Esophagus squamous epithelium (tissue), 5 donors: ENCODE measurements at places on chromosomes 3 and 15.

DNA sequence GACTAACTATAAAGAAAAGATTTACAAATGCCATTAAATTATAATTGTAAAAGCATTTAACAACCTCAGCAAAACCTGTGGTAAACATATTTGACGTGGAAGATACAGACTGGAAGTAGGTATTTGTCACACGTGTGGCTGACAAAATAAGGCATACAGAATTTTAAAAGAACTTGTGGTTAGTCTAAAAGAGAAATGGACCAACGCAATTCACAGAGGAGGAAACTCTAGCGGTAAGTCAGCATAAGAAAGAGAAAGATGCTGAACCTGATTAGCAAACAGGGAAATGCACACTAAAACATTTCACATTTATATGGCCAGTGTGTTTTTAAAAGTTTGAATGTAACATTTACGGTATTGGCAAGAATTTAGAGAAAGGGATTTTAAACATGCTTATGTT is 35.3 kb downstream of the KCNH8 start:
- DNase-seq: no peak

DNA sequence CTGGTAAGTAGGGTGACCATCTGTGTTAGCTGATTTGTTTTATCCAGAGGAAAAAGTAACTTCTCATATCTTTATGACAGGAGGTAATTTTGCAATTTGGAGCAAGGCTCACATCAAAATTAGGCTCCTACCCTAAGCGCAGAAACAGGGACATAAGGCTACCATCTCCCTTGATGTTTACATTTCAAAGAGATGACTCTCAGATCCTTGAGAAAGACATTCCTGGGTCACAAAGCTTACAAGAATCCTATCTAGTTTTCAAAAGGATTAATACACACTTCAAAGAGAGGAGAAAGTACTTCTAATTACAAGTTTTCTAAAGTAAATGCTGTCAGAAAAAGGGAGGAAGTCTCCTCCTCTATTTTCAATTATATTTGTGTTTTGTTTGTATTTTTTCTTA is 7.0 kb downstream of the ZPLD1 start:
- no peak for DNase-seq

GRCh38 chr15:97867870-97868269 is 92.6 kb upstream of the ARRDC4 start:
- DNase-seq: no peak

DNA sequence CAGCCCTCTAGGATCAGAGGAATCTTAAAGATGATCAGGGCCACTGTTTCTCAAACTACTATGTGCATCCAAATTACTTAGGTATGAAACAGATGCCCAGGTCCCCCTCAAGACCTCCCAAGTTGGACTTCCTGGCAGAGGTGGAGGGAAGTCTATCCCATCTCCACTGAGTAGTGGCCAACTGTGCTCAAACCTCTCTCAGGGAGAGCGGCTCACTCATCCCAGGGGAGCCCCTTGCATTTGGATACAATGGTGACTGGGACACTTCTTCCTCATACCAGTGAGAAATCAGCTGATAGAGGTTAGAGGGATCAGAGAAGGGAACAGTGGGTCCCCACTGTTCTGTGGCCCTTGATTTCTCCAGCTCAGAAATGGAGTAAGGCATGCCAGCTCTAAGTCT is 8.7 kb upstream of the WNT7A start:
- DNase-seq: no peak

- no peak for DNase-seq
Observed at GRCh38 chr15:58247855-58248842, 110.0 kb downstream of the AQP9 start.

GRCh38 chr3:111936967-111937366 is 41.9 kb upstream of the ABHD10 start:
- no peak for DNase-seq

GRCh38 chr3:46913644-46914043 is 36.1 kb downstream of the PTH1R start:
- DNase-seq: no peak

DNA sequence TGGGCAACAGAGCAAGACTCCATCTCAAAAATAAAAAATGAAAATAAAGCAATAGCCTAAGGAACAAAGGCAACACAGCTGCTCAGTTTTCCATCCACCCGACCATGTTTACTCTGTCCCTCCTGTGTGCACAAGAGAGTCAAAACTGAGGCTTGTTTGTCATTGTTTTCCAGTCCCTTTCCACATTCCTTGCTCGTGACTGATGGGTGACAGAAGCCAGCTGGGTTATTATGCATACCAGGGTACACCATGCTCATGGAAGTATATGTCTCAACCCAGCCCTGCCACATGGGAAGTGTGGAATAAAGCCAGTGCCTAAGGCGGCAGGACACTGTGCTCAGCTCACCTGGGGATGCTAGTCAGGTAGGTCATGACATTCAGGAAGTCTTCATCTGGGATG is 49.5 kb downstream of the MCF2L2 start:
- no peak for DNase-seq

DNA sequence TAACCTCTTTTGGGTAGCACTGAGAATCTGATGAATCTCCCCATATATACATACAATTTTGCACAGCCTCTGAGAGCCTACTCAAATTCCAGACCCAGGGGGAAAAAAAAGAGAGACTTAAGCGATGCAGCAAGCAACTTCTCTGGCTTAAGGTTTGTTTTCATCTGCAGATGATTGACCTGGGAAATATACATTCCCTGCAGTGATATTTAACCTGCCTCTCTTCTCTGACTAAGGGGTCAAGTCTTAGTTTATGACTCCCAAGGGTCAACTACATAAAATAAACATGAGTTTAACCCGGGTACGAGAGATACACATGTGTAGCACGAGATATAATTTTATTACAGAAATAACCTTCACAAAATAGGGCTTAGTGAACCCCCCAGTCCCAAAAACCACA is 737.8 kb downstream of the TUSC7 start:
- DNase-seq: no peak

- DNase-seq: no peak
Observed at GRCh38 chr3:46484388-46484787, 13.4 kb upstream of the RTP3 start.

- no peak for DNase-seq
Observed at GRCh38 chr3:151863611-151864010, 9.8 kb upstream of the SUCNR1 start.

GRCh38 chr3:108287146-108287545 is 9.2 kb upstream of the HHLA2 start:
- DNase-seq: no peak

- DNase-seq: no peak
Observed at GRCh38 chr15:40242213-40242599, 3.3 kb downstream of the PAK6 start.

DNA sequence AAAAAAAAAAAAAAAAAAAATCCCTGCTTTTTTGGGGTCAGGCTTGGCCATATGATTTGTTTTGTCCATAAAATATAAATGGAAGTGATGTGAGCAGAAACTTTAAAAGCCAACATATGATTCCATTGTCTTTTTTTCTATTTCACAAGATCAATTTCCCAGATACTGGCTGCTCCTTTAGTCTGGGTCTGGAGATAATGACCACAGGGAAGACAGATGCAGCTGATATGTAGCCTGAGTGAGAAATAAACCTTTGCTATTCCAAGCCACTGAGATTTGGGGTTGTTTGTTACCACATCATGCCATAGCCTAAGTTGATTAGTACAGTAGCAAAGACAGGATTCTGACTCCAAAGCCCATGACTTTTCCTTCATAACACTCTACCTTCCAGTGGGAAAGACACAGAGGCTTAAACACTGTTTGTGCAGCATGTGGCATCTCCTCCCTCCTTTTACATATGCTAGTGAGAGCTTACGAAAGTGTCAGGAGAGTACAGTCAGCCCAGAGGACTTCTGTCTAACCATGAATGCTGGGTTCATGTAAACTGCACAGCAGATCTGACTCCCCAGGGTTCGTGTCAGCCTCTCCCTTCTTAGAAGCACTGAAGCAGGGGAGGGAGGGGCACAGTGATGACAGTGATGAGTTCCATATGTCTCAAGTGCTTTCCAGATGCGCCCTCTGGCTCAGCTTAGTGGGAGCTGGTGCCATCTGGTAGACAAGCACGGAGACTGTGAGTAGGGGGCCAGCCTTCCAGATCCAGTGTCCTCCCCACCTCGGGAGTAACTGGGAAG is 36.7 kb upstream of the SLC7A14 start:
- no peak for DNase-seq

- DNase-seq: no peak
Observed at GRCh38 chr3:152234657-152235375, 33.9 kb upstream of the MBNL1 start.

DNA sequence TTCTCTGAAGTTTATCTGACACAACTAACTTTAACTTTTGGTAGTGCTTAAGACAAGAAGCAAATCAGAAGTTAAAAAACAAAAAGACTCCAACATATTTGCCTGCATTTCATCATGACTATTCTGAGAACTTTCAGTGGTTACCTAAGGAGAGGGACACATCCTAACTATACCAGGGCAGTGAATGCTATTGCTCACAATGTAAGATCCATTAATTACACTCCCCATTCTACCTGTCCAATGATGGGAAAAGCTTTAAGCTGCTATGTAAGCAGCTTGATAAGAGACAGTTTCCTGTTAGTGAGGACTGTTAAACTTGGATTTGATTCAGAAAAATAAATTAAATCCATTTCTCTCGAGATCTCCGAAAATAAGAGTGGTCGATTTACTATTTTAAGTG is 37.5 kb downstream of the SERPINI1 start:
- DNase-seq: no peak

DNA sequence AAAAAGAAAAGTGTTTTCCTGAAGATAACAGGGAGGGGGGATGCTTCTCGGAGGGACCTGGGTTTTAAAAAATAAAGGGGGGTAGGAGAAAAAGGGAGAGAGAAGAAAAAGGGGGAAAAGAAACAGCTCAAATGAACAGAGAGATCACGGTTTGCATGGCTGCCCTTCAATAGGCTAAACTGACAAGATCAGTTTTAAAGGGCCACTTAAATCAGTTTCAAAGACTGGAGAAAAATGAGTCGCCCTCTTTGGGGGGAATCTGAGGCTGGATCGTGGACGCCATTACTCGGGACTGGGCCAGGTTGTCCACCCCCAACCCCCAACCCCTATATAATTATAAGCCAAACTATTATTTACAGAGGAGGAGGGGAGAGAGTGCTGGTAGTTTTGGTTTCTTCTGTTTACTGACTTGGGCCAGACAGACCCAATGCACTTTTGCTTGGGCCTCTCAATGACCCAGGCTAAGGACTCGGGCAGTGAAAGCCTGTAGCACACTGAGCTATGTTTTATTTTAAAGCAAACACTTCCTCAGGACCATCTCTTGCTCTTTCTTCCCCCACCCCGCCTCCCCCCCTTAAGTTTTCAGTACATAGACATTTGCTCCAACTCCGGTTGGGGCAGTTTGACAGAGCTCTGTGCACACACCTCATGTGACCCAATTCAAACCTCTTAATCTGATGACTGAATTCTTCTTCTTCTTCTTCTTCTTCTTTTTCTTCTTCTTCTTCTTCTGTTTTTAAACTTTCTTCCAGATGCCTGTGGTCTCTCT is 6.3 kb downstream of the NR2F2 start:
- DNase-seq: no peak

DNA sequence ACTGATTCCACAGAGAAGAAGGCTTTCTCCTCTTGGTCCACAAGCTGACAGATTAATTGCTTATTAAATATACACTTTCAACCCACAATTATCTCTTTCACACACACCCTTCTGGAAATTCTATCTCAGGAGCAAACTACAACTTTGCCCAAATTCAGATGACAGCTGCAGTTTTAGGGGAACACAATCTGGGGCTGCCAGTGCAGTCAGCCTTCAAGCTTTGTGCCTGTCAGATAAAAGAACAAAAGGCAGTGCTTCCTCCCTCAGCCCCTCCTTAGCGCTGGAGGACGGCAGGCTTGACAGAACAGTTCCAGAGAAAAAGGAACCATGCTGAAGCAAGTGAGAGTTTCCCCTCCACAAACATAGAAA is 99.6 kb downstream of the TMCC1 start:
- DNase-seq: no peak

DNA sequence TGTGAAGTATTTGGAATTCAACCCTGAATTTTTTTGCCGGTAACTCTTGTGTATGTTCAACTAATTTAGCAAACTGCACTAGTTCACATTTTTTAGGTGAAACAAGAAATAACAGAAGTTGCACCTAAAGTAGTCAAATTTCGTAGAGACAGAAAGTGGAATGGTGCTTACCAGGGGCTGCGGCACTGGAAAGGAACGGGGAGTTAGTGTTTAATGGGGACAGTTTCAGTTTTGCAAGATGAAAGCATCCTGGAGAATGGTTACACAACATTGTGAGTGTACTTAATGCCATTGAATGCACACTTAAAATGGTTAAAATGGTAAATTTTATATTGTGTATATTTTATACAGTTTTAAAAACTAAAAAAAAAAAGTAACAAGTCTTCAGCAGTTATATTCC is 27.4 kb downstream of the PPARG start:
- DNase-seq: no peak

DNA sequence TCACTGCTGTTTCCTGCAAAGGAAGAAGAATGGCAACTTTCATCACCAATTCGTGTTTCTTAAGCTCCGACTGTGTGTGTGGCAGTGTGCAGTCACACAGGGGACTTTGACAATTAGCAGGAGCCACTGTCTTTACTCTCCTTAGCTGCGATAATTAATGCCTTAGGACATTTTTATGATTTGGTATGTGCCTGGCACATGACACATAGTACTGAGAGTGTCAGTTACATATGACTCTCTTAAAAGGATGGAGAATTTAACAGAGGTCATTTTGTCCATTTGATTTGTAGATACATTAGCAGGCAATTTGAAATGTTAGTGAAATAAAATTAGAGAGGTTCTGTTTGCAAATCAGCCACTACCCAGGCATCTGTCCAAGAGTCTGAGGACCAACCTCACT is 128.9 kb upstream of the VEPH1 start:
- no peak for DNase-seq

DNA sequence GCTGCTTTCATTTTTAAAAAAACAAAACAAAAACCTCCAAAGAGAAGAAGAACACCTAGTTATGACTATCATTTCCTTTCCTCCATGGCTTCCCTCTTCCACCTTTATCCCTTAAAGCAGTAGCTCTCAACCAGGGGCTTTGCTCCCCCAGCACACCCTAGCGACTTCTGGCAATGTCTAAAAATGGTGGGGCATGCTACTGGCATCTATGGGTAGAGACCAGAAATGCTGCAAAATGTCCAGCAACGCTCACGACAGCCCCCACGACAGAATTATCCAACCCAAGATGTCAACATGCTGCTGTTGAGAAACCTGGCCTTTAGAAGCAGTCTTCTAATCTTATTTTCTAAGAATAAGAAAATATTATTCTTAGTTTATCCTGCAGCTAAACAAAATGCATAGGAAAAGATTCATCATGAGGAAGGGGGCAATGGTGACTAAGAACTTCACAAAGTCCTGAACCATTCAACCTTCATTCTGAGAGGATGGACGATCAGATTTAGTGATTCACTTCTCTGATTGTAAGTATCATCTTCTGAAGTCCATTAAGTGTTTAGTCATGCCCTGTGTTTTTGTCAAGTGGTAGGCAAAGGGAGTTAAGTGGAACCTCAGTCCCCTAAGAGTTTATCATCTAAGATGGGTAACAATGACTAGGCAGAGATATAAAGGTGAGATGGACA is 81.7 kb downstream of the CCNL1 start:
- DNase-seq: no peak

- no peak for DNase-seq
Observed at GRCh38 chr3:120202363-120202762, 82.7 kb downstream of the GPR156 start.
